Putamen (tissue), 1 donor: ENCODE measurements at places on chromosomes 12 and 14.
A peak's percentile ranks its signal among the peaks of the same experiment; 100 is the strongest.

- no peak for DNase-seq
Measured at GRCh38 chr12:113043240-113043639, 13.3 kb upstream of the DTX1 start.

DNA sequence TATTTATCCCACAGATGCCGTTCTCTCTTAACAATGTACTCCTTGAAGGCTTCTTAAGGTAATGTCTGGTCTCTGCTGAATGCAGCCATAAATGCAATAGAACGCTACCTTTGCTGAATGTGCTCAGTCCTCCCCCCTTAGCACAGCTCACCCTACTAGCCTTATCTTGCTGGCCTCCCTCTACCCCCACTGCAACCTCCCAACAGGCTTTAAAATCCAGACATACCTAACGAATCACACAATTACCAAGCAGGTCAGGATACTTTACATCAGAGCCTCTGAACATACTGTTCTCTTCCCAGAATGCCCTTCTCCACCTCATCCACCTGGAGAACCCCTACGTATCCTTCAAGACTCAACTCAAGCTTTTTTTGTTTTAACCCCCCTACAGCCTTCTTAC is 51.0 kb upstream of the CRADD start:
- DNase-seq, result no peak

- DNase-seq, result no peak
Measured at GRCh38 chr12:57477710-57478681, 1.7 kb downstream of the ARHGAP9 start.

DNA sequence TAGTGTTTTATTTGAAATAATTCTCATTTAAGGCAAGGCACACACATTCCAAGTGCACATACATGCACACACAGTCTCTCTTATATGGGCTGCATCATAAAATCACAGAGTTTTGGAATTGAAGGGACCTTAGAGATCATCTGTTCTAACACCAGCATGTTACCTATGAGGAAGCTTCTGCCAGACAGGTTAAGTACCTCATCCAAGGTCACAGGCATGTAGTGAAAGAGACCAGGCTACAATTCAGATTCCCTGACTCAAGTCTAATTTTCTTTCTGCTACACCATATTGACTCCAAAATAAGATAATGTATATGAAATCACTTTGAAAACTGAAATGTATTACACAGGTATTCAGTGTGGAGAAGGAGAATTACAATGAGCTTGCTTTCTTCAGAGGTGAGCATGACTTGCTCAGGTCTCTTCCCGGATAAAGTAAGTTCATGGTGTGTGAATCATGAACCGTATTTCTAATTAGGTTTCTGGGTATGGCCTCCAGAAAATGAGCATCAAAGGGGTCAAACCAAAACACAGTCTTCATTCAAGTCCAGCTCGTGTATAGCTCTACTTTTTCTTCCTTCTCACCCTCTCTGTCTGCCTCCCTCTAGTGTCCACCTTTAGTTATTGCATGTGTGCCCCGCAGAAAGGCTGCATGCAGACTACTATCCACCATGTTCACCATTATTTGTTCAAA is 411.9 kb downstream of the FUT8 start:
- DNase-seq, result peak; percentile 65

GRCh38 chr14:105180592-105181548 is at the start of gene NUDT14:
Gene NUDT14 (minus strand): TSS chr14:105181312. CDS start chr14:105181209, 103 bp downstream.
- DNase-seq, result no peak

- no peak for DNase-seq
Measured at GRCh38 chr14:72884386-72884785, 9.5 kb downstream of the DPF3 start.

DNA sequence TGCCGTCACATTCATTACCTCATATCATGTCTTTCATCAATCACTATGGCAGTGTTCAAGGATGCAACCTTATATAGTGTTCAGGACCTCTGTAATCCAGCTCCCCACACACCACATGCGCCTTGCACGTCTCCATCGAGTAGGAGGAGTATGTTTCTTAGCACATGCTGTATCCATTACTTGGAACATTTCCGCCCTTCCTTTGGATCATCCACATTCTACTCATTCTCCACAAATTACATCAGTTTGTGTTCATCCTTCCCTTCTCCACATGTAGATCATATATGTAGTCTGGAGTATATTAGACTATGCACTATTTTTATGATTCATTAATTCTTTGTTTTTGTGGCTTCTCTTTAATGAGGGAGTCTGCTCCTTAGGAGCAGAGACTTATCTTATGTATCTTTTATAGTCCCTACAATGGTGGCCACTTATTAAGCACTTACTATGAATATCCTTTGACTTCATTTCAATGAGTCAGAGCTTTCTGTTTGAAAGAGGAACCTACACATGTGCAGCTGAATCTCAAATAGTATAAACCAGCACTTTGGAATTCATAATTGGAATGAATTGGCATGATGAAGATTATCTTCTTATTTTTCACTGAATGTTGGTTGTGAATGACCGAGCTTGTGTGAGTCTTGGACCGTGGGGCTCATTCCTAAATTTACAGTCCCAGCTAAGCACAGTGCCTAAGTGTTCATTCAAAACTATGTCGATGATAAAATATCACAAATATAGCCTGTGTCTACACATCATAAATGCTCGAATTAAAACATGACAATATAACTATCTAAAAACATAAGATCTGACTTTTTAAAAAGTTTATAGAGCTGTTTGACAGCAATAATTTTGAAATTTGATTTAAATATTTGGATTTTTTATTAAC is 30.2 kb upstream of the NPAS3 start:
- no peak for DNase-seq

GRCh38 chr12:75452675-75453330 is 27.8 kb upstream of the GLIPR1 start:
- no peak for DNase-seq

GRCh38 chr12:27592548-27592947 is 68.5 kb downstream of the PPFIBP1 start:
- DNase-seq, result no peak

DNA sequence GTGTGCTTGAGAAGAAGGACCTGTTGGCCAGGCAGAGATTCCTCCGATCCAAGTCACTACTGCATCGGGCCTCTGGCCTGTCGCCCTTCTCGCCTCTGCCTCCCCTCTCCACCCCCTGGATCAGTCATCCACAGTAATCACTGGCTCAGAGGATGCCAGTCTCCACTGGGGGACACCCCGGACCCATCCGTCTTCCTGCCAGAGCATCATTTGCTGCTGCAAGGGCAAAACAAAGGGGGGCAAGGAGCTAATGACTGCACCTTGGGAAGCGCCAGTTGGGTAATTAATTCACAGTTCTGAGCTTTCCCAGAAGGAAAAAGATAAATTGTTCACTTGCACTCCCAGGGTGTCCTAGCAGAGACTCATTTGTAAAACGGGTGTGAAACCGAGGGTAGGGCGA is 215.4 kb downstream of the GLT1D1 start:
- no peak for DNase-seq

GRCh38 chr12:64077922-64078321 is 144.2 kb downstream of the KICS2 start:
- no peak for DNase-seq

- DNase-seq, result no peak
Measured at GRCh38 chr14:103696466-103697071, 18.7 kb downstream of the XRCC3 start.

- DNase-seq, result no peak
Measured at GRCh38 chr12:28622406-28622805, 432.1 kb downstream of the CCDC91 start.
